ENCODE measurements at places on chromosomes 16 and 17.

GRCh38 chr17:76017481-76018339, 9.4 kb downstream of the EVPL start:
- no peak overlapping the region for H3K4me3 ChIP-seq
- no peaks in the 10 kb centered on the region for H3K4me1 ChIP-seq
- H3K36me3 ChIP-seq, result no peaks in the 10 kb centered on the region
- H3K27me3 ChIP-seq, result peaks cover 13% of the 10 kb centered on the region
- DNase-seq, result no peak

GRCh38 chr16:53980675-53981074, 276.7 kb downstream of the FTO start:
- no peaks in the 10 kb centered on the region for H3K36me3 ChIP-seq
- no peak overlapping the region for H3K27ac ChIP-seq
- DNase-seq, result no peak

- no peak overlapping the region for H3K27ac ChIP-seq
- no peaks in the 10 kb centered on the region for H3K27me3 ChIP-seq
- DNase-seq, result no peak
Observed at GRCh38 chr17:48352630-48353029, 77.4 kb downstream of the SKAP1 start.

GRCh38 chr17:36755586-36755985, 154.2 kb downstream of the MRM1 start:
- no peak overlapping the region for H3K4me3 ChIP-seq
- H3K4me1 ChIP-seq, result peaks cover 2% of the 10 kb centered on the region
- no peaks in the 10 kb centered on the region for H3K36me3 ChIP-seq
- no peak overlapping the region for H3K27ac ChIP-seq
- H3K27me3 ChIP-seq, result peaks cover 30% of the 10 kb centered on the region

- no peaks in the 10 kb centered on the region for H3K36me3 ChIP-seq
- no peak for DNase-seq
- peaks cover 4% of the 10 kb centered on the region for H3K27me3 ChIP-seq
- H3K4me3 ChIP-seq, result no peak overlapping the region
- no peaks in the 10 kb centered on the region for H3K4me1 ChIP-seq
Observed at GRCh38 chr17:44642834-44643233, 13.4 kb upstream of the MEIOC start.

- H3K27ac ChIP-seq, result no peak overlapping the region
- no peaks in the 10 kb centered on the region for H3K4me1 ChIP-seq
- no peaks in the 10 kb centered on the region for H3K36me3 ChIP-seq
- no peak for DNase-seq
- no peaks in the 10 kb centered on the region for H3K27me3 ChIP-seq
- H3K4me3 ChIP-seq, result no peak overlapping the region
Observed at GRCh38 chr17:72270273-72270924, 149.6 kb downstream of the SOX9 start.

DNA sequence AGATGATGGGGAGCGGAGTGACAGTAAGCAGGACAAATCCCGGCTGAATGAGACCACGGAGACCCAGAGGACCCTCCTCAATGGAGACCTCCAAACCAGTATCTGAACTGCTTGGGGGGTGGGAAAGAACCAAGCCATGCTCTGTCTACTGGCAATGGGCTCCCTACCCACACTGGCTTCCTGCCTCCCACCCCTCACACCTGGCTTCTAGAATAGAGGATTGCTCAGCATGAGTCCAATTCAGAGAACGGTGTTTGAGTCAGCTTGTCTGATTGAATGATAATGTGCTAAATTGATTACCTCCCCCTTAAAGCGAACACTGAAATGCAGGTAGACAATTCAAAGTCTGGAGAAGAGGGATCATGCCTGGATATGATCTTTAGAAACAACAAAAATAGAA, 5.5 kb downstream of the SSTR2 start:
- no peak for DNase-seq
- H3K27ac ChIP-seq, result no peak overlapping the region
- peaks cover 21% of the 10 kb centered on the region for H3K4me1 ChIP-seq
- peaks cover 24% of the 10 kb centered on the region for H3K27me3 ChIP-seq
- H3K36me3 ChIP-seq, result no peaks in the 10 kb centered on the region

Data from T-cell (primary cell).